ENCODE measurements at places on chromosomes 16 and 17.

- DNase-seq = no peak
These were observed 46.9 kb downstream of the SOCS1 start for GRCh38 chr16:11208916-11209665.

- DNase-seq = no peak
These were observed 10.9 kb downstream of the KIFC3 start for GRCh38 chr16:57791195-57791892.

DNA sequence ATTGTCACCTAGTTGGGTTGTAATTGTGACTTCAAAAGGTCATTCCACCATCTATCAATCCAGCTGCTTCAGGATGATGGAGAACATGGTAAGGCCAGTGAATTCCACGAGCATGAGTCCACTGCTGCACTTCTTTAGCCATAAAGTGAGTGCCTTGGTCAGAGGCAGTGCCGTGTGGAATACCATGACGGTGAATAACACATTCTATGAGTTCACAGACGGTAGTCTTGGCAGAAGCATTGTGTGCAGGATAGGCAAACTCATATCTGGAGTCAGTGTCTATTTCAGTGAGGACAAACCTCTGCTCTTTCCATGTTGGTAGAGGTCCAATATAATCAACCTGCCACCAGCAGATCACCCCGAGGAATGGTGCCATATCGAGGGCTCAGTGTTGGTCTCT, 650.9 kb downstream of the KCNJ2 start:
- no peak for DNase-seq

DNA sequence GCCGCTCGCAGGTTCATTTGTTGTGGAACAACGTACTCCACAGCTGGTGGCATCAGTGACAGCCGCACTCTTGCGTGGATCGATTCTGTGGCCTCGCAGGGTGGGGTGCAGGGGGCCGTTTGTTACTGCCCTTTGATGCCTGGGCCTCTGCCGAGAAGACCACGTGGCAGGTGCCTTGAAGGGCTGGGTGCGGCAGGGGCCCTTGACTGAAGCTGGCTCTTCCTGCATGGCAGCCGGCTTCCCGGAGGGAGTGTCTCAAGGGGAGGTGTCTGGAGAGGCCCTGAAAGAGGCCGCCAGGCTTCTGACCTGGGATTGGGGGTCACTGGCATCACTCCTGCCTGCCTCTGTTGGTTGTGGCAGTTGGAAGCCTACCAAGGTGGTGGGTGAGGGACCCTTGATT, 43.8 kb downstream of the TBCD start:
- no peak for DNase-seq

- no peak for DNase-seq
These were observed 43.0 kb upstream of the TAC4 start for GRCh38 chr17:49890852-49891251.
